Activated CD8-positive, alpha-beta memory T cell treated with anti-CD3 and anti-CD28 coated beads, Interleukin-2, amount 10 ng/mL, durations not matched to agents 7 days and 5 days (primary cell): ENCODE measurements at places on chromosomes 16 and 17.

GRCh38 chr17:36918211-36918691 is 19.0 kb upstream of the LHX1 start:
- no peak for DNase-seq

DNA sequence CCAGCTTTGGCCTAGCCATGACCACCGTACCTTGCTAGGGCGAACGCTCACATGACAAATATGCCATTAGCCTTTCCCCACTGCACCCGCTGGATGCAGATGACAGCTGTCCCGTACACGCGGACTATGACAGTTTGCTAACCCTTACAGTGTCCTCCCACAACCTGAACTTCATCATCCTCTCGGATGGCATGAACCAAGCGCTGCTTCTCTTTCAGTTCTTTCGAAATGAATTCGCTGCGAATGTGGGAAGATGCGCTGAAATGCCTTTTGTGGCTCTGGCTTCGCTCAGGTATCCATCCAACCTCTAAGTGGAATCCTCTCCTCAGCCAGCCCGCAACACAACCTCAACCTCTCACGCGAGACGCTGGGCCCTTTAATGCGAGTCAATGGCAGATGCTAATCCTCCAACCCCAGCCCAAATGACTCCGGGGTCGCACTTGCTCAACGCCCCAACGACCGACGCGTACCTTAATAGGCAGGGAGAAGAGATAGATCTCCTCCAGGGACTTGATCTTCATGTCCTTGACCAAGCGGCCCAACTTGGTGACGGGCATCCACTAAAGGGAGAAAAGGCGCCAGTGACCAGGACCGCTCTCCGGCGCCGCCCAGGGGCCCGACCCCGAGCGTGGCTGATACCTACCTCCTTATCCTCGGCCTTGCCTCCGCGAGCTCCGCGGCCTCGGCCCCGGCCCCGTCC is 670 bp downstream of the RPS2 start:
- DNase-seq = peak; percentile 65

- no peak for DNase-seq
These were observed 45.2 kb upstream of the DHX40 start for GRCh38 chr17:59520251-59520650.

DNA sequence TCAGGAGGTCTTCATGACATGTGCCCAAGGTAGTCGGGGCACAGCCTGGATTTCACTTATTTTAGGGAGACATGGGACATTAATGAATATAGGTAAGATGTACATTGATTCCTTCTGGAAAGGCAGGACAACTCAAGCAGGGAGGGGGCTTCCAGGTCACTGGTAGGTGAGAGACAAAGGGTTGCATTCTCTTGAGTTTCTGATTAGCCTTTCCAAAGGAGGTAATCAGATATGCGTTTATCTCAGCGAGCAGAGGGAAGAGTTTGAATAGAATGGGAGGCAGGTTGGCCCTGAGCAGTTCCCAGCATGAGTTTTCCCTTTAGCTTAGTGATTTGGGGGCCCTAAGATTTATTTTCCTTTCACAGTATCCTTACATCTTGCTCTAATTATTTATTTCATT is 443.8 kb upstream of the EEF2KMT start:
- no peak for DNase-seq

- DNase-seq = no peak
These were observed 91.9 kb downstream of the ABCC1 start for GRCh38 chr16:16041196-16041892.

DNA sequence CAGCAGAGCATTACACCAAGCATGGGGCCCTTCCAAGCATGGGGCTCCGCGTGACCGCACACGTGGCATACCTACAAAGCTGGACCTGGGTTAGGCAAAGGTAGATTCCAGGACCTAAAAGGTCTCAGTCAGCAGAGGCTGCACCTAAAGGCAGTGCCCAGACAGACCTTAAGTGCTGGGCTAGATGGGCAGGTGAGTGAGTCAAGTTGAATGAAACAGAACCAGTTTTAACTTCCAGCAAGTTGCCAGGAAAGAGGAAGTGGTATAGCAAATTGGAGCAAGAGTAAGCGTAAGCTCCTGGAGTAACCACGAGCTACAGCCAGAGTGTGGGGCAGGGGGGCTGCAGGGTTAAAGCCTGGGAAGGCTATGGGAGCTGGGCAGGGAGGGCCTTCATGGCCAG is 49.5 kb downstream of the SRCIN1 start:
- DNase-seq = no peak

DNA sequence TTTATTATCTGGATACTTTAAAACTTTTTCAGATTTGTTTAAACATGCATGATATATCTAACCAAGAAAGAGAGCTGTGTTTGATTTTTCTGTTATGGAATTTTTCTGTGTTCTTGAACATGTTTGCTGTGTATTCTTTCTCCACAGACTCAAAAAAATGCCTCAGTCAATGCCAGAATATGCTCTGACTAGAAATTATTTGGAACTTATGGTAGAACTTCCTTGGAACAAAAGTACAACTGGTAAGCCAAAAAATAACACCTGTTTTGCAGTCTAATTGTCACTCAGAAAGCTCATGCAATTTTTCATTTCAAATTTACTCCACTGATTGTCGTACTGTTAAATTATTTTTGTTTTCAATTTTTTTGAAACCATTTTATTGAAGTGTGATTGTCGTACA is 15.3 kb upstream of the ABCC11 start:
- DNase-seq = no peak

GRCh38 chr16:84047626-84048025 is 5.0 kb upstream of the SLC38A8 start:
- no peak for DNase-seq
